ENCODE measurements at places on chromosomes 5 and 9.

DNA sequence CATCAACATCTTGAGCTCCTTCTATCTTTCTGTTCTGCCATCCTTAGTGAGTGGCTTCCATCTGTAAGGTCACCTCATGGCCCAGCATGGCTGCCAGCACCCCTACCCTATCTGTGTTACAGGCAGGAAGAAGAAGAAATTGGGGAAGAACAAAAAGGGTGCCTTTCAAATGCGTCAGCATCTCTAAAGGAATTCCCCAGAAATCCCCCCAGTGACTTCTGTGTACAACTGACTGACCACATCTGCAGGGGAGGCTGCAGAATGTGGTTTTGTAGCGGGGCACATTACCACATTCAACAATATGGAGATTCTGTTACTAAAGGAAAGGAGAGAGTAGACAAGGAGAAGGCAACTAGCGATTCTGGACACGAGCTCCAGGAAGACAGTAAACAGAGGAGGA, 40.1 kb downstream of the ALG2 start:
- DNase-seq: peak; percentile 86

- no peak for DNase-seq
Measured at GRCh38 chr5:61076626-61077025, 85.6 kb downstream of the SMIM15 start.

- no peak for DNase-seq
Measured at GRCh38 chr5:118029807-118030206, 958.5 kb downstream of the DTWD2 start.

DNA sequence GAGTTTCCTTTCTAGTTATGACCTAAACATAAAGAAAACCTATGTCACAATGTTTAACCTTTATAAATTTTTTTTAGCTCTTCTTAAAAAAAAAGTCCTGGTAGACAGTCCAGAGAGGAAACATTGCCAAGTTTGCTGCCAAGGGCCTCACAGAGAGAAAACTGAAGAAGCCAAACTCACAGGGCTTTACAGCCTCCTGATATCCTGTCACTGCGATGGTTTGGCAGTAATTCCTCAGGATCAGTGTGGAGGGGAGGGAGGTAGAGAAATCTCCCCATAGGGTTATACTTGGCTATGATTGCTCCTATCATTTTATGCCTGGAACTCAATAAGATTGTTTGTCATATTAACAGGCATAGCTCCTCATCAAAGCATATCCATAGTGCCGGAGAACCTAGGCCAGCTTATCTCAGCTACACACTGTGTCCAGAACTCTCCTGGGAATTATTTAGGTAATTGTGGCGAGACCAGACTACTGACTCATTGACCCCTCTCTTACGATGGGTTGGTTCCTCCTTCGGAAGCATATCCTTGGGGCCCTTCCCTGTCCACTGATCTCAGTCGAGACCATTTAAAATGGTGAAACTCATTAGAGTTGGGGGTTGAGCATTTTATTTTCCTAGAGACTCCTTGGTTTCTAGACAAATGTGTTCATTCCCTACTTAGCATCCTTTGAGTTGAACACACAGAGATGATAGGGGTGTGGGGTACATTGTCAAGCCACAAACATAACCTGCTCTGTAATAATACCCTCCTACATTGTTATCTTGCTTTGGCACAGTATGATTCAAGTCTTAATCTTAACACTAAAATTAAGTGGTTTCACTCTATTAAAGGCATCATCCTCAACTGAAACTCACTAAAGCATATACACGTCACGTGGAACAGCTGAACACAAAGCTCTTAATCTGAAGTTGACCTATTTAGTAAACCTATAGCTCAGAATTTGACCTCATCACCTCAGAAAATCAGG, 53.4 kb upstream of the TMC1 start:
- DNase-seq: no peak

- no peak for DNase-seq
Measured at GRCh38 chr9:135858491-135859185, 48.7 kb downstream of the CAMSAP1 start.

DNA sequence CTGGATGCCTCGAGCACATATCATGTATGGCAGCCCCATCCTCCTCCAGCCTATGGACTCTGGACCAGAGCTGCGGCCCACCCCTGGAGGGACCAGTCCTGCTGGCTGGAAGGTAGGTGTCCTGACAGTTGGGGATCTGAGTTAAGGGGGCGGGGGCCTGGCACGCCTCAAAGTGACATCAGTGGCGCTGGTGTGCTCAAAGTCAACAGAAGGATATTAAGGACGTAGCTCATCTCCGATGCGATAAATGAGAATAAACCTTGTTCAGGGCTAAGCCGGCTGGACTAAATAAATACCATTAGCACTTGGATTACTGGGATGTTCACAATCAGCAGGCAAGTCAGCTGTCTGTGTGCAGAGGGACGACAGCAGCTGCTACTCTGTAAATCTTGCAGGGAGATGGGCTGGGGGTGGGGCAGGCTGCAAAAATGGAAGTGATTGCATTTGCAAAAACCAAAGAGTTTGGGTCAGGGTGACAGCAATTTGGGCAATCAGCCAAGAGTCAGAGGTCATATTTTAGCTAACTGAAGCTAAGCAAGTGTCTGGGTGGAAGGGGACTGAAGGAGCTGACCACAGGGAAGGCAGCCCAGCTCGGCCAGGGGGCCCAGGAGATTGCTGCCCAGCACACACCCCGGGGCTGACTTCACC, 80.0 kb upstream of the LRRTM2 start:
- no peak for DNase-seq

- no peak for DNase-seq
Measured at GRCh38 chr5:64682608-64683007, 7.7 kb upstream of the SHISAL2B start.

DNA sequence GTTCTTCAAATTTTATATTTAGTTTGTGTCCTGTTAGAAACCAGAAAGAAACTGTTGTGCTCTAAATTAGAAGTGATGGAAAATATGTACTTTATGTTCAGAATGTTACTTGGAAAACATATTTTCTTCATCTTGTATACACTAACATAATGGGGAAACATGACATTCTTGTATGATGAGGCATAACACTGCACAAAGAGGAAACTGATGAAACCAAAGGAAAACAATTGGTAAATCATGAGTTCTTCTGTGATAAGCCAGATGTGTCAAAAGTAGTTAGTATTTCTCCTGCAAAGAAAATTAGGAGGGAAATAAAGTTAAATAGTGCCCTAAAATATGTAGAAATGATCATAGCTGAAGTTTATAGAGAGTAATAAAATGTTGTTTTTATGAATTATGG, 111.1 kb upstream of the FBN2 start:
- no peak for DNase-seq

DNA sequence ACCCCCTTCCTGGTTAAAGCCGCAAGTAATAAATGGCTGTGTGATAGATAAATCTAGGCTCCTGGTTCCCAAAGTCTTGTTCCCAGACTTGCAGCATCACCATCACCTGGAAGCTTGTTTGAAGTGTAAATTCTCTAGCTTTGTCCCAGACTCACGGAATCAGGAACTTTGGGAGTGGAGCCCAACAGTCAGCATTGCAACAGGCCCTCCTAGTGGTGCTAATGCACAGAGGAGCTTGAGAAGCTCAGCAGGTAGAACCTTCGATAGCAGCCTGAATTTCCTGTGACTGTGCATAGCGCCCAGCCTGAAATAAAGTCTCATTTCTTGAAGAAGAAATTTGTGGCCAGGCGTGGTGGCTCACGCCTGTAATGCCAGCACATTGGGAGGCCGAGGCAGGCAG, 30.3 kb upstream of the MELK start:
- DNase-seq: no peak

Data from GM12865 (cell line).